SW 1271 (cell line): ENCODE measurements at places on chromosomes 1 and 21.
A peak's percentile ranks its signal among the peaks of the same experiment; 100 is the strongest.

- DNase-seq = no peak
Measured at GRCh38 chr1:157199421-157199755, 61.2 kb upstream of the ETV3 start.

- DNase-seq = no peak
Measured at GRCh38 chr1:110161849-110162248, 11.6 kb downstream of the SLC6A17 start.

DNA sequence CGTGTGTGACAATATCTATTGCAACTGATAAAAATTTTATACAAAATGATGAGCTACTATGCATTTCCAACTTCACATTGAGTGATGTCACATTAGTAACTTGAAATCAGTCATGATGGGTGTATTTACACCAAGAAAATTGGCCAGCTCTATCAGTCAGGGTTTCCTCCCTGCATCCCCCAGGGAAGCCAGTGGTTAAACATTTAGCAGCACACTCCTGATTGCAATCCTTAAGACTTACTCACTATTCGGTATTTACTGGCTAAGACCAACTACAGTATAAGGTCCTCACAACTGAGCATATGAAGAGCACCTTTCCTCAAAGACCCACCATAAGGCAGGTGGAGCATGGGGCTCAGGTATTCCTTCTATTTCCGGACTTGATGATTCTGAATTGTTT is 41.3 kb upstream of the PTGFRN start:
- no peak for DNase-seq

GRCh38 chr1:6962478-6962995 is 177.3 kb downstream of the CAMTA1 start:
- peak; percentile 3 for DNase-seq

DNA sequence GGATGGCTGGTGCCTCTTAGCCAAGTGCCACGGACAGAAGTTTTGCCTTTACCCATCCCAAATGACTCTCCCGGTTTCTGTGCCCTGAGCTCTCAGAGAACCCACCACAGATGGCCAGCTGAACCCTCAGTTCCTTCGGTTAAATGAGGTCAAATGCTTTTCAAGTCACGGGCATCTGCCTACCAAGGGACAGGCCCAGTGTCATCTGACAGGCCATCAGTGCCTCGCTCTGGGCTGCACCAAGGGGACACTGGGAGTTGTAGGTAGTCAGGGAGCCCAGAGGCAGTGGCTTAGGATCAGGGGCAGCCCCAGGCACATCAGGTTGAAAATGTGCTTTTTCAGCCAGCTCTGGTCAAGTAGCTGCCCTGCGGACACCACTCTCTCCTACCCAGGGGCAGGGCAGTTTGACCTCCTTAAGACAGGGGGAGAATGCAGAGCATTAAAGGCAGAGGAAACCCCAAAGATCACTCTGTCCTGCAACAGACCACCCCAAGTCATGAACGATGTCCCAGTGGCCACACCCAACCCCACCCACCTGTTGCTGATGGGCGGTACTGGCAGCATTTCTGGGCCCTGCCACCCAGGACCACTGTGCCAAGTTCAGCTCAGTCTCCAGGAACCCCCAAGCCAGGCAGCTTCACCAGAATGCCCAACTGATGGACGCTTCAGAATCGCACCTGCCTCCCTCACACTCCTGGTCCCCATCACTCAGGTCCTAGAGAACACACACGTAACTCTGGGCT is 60.7 kb downstream of the CASZ1 start:
- no peak for DNase-seq

GRCh38 chr1:6235296-6235677 is 477 bp downstream of the ICMT start:
- no peak for DNase-seq

DNA sequence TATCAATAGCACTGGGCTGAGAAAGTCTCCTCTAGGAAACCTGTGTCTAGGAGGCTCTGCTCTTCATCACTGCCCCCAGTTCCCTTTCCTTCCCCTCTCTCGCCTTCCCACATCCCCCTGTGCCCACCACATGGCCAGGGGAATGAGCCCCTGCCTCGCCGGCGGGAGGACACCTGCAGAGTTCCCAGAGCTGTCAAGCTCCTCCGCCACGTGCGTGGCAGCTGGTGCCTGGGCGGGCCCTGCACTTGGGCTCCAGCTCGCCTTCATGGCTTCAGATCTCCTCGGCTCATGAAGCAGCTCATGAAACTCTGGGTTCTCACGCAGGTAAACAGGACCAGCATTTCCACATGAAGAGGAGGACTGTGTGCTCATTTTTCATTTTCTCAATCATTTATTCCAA is 62.8 kb downstream of the SIM2 start:
- no peak for DNase-seq

GRCh38 chr1:69414574-69414973 is 153.1 kb upstream of the LRRC7 start:
- DNase-seq = no peak

- no peak for DNase-seq
Measured at GRCh38 chr1:24052220-24052619, 59.7 kb downstream of the MYOM3 start.

DNA sequence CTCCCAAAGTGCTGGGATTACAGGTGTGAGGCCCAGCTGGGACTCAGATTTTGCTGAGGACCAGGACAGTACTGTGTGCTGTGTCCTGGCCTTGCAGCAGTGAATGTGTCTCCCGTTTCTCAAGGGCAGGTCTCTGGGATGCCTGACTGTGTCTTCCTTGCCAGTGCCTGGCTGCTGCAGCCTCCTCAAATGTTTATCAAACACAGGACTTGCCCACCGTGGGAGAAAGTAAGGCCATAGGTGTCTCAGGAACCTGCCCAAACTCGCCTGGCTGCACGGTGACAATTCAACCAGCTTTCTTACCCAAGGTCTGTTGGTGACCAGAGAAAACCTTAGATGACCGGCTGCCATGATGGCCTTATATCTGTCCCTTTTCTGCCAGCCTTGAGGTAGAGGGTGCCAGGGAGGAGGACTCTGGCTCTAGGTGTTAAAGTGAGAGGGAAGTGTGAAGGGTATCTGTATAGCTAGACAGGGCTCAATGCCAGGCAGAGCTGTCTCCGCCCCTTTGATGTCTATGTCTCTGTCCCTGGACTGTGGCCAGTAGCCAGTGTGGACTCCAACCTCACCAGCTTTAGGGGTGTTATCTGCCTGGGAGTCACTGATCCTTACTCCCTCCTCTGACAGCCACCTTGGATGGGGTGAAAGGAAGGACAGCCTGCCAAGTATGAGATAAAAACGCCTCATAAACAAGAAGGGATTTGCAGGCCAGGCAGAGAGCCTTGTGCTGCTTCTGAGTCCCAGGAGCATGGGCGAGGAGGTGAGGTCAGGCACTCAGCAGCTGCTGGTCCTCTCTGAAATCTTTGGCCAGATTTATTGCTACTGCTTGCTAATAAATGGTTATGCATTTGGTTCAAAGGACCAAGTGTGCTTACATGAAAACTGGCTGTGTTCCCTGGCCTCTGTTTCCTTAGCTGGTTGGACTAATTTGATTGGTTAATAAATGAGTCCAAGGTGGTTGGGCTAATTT is 22.3 kb downstream of the IL6R start:
- DNase-seq = no peak

GRCh38 chr1:25573591-25573930 is 30.2 kb downstream of the LDLRAP1 start:
- DNase-seq = no peak

DNA sequence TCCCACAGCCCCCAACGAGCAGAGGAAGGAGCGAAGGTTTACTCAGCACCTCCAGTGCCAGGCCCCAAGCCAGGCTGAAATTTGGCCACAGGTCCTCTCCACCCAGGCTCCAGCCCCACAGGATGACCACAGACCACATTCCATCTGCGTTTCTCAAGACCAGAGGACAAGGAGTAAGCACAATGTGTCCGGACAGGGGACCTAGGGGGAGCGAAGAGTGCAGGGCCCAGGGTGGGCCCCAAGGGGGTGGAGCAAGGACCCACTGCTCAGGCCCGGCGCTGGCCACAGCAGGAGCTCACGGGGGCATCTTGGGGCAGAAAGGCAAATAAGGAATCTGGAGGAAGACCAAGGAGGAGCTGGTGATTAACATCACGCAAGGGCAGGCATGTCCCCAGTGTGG is 100.5 kb downstream of the NPHP4 start:
- no peak for DNase-seq

- no peak for DNase-seq
Measured at GRCh38 chr1:115220340-115221270, 117.4 kb downstream of the NGF start.

DNA sequence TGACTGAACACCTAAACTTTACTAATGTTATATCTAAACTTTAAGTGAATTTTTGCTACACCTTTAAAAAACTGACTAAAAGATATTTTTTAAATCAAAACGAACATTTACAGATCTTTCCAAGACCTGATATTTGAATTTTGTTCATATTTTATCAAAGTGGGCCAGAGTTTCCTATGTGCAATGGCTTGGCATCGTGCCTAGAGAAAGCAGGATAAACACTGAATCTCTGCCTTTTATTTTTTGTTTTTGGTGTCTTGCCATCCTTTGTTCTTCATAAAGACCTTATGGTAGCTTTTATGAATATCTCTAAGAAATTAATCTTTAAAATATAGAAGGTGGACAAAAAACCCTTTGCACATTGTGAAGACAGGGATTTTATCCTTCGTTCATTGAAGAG is 25.8 kb upstream of the VPS26C start:
- no peak for DNase-seq

DNA sequence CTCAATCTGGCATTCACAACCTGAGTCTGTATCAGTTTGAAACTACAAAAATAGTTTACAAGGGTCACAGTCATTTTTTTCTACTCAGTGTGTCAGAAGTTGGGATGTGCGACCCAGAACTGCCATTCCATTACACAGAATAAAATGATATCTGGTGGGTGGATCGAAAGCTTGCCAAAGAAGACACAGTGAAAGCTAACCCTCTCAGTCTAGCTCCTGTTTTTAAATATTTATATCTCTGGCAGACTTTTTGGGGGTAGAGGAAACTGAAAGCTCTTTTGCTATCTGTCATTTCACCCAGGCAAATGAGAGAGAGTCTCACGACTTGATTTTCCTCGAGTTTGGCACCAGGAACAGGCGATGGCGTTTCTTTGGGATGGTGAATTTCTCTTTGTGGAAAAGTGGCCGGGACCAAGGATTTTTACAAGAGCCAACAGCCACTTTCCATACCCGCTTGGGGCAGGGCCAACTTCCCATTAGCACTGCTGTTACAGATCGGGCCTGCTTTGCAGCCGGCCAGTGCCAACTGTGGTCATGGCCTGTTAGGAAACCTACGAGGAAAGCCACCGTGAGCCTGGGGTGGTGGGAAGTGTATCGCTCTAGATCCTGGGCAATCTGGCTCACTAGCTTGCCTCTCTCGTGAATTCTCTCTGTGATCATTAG is 185.5 kb upstream of the NFIA start:
- DNase-seq = no peak

- DNase-seq = no peak
Measured at GRCh38 chr21:26077521-26077920, 93.0 kb downstream of the APP start.

DNA sequence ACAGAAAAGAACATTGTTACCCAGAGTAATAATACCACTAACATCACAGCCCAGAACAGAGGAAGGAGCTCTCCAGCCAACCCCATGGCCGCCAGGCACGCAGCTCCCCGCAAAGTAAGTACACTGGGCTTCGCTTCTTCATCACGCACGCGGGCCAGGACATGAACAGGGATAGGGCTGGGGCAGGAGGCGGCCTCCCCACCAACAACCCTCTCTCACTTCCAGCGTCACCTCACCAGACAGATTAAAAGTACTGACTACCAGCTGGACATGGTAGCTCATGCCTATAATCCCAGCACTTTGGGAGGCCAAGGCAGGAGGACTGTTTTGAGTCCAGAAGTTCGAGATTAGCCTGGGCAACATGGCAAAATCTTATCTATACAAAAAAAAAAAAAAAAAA is 78.3 kb downstream of the NPHP4 start:
- DNase-seq = no peak

GRCh38 chr1:230863449-230863848 is 4.9 kb downstream of the C1orf198 start:
- DNase-seq = no peak

DNA sequence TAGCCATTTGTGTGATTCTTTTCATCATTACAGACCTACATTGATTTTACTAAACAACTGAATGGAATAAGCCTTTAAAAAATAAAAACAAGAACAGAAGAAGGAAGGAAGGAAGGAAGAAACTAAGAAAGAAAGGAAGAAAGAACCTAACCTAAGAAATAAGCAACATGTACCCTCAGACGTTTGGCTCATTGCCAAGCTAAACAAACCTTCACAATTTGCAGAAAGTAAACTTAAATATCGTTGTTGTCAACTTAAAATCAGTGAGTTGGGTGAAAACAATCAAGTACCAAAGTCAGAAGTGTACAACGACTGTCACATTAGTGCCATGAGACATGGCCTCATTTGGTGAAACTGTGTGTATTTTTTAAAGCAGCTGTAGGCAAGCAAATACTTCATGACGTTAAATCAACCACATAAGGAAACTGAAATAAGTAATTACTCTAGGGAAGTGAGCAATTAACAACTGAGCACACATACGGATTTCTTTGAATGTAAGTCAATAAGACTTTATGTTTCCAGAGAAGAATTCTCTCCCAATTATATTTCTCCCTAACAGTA is 313.1 kb upstream of the TMPRSS15 start:
- no peak for DNase-seq

GRCh38 chr1:221672239-221672645 is 69.6 kb downstream of the DUSP10 start:
- DNase-seq = no peak

DNA sequence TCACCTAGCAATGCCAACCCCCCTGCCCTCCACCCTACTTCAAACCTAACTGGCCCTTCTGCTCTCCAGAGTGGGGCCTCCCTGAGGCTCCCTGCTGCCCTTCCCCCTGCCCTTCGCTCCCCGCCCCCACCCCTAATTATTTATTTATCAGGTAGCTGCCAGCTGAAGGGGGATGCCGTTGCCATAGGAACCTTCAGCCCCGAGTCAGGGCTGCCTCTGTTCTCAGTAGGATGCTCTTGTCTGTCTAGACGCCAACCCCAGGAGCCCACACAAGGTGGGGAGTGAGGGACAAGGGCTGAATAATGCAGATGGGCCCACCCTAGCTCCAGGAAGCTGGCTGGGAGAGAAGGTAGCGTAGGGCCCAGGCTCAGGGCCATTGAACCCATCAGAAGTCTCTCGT is 41.1 kb downstream of the NKAIN1 start:
- DNase-seq = no peak
